ENCODE measurements at places on chromosomes 16 and 17.
A peak's percentile ranks its signal among the peaks of the same experiment; 100 is the strongest.

DNA sequence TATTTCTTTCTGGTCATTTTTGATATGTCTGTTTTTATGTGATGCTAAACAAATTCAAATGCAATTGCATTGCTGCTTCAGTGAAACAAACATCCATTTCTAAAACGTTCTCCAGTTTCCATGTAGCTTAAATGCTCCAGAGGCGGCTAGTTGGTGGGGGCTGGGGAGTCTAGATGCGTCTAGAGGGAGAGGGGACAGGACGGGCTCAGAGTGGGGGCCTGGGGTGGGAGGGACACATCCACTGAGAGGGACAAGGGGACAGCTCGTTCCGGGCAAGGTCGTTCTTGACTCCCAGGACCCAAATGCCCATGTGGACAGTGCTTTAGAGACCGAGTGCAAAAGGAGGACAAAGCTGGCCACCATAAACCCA is 102.3 kb downstream of the FOXL1 start:
- DNase-seq: no peak

GRCh38 chr16:80804526-80805383 is at the start of gene CDYL2:
TSS of gene CDYL2 (minus strand) at chr16:80804598. CDS start at chr16:80804173, 425 bp downstream.
- DNase-seq: no peak

GRCh38 chr17:37642681-37643080 is 565 bp downstream of the DDX52 start:
- DNase-seq: peak; percentile 36

GRCh38 chr16:76941113-76941512 is 249.9 kb upstream of the MON1B start:
- DNase-seq: no peak

DNA sequence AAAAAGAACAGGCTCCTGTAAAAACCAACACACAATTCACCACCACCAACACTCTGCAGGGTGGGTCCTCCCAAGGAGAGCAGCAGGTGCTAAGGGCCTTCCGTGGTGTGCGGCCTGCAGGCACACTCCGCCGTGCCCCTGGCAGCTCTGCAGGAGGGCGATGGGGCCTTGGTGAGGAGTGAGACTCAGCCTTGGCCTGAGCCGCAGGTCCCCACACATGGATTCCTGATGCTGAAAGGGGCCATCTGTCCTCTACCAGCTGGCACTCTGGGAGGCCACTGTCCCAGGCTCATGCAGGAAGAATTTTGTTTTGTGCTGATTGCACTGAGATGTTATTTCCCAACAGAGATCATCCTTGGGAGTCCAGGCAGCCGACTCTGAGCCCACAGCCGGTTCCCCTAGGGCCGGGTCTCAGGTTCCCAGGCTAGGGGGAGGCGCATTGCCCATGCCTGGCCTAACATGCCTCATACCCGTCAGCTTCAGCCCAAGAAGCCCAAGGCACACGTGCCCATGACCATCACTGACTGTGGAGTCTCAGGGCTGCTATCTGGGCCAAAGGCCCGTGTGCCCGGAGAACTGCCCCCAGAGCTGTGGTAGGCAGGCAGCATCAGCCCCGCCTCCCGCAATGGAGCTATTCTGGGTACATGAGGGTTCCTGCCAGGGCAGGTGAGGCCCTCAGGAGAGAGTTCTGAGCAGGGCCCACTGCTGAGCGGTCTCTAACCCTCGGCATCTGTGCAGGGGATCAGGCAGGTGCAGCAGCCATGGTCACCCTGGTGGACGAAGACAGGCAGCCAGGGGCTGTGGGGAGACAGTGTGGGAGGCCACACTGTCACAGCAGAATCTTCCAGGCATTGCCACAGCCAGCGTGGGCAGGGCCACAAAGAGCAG is 97.9 kb upstream of the ZNF469 start:
- DNase-seq: no peak

GRCh38 chr16:76265434-76266045 is 11.7 kb upstream of the CNTNAP4 start:
- DNase-seq: no peak

GRCh38 chr17:6475411-6475810 is 31.2 kb downstream of the PIMREG start:
- DNase-seq: no peak

- peak; percentile 28 for DNase-seq
Observed at GRCh38 chr17:42682722-42683403, 532 bp downstream of the CNTNAP1 start.

DNA sequence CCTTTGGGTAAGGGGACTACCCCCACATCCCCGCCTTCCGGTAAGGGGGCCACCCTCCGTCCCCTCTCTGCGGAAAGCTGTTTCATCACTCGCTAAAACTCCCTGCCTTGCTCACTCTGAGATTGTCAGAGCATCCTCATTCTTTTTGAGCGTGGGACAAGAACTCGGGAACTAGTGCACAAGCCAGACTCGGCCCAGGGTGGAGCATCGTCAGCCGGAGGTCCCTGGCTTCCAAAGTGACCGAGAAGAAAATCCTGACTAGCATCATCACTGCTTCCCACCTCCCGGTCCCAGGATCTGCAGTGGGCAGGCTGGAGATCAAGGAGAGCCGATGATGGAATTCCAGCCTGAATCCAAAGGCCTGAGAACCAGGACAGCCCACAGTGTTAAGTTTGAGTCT is 380.3 kb downstream of the SEC14L1 start:
- no peak for DNase-seq

GRCh38 chr16:12535535-12536411 is 267.9 kb downstream of the CPPED1 start:
- no peak for DNase-seq

GRCh38 chr17:69909389-69909788 is 165.6 kb upstream of the KCNJ16 start:
- no peak for DNase-seq

DNA sequence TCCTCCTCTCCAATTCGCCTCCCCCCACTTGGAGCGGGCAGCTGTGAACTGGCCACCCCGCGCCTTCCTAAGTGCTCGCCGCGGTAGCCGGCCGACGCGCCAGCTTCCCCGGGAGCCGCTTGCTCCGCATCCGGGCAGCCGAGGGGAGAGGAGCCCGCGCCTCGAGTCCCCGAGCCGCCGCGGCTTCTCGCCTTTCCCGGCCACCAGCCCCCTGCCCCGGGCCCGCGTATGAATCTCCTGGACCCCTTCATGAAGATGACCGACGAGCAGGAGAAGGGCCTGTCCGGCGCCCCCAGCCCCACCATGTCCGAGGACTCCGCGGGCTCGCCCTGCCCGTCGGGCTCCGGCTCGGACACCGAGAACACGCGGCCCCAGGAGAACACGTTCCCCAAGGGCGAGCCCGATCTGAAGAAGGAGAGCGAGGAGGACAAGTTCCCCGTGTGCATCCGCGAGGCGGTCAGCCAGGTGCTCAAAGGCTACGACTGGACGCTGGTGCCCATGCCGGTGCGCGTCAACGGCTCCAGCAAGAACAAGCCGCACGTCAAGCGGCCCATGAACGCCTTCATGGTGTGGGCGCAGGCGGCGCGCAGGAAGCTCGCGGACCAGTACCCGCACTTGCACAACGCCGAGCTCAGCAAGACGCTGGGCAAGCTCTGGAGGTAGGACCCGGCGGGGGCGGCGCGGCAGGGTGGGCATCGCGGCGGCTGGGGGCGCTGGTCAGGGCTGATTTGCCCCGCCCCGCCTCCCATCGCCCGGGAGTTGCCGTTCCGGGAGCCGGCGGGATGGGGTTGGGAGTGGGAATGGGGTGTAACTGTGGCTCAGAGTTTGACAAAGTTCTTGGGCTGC is 567 bp downstream of the SOX9 start:
- peak; percentile 47 for DNase-seq

DNA sequence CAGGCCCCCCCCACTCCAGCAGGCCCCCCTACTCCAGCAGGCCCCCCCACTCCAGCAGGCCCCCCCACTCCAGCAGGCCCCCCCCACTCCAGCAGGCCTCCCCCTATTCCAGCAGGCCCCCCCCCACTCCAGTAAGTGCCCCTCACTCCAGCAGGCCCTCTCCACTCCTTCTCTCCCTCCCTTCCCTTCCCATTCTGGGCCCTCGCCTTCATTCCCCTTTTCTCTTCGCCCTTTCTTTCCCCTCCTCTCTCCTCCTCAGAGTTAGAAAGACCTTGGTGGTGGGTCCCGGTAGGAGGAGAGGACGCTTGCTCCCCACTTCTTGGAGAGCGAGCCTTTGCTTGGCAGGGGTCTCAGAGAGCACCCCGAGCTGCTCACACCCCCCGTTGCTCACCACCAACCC is 177.0 kb upstream of the TNRC6C start:
- DNase-seq: no peak

DNA sequence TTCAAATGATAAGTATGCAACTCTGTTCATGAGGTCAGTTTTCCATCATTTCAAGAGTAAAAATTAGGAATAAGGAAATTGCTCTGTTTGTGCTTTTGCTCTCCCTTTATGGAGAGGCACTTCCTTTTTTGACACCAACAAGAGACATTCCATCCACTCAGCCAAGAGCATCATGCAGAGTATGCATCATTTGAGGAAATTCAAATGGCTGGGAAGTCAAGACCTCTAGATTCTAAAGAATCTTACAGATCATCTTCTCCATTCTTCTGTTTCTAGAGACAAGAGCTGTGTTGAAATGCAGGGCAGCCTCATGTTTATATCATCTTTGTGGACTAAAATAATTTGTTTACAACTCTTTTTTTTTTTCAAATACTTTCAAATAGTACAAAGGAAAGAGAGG is 669.4 kb downstream of the CDH11 start:
- DNase-seq: no peak

GRCh38 chr16:15682105-15682570 is 32.1 kb downstream of the NDE1 start:
- DNase-seq: no peak

DNA sequence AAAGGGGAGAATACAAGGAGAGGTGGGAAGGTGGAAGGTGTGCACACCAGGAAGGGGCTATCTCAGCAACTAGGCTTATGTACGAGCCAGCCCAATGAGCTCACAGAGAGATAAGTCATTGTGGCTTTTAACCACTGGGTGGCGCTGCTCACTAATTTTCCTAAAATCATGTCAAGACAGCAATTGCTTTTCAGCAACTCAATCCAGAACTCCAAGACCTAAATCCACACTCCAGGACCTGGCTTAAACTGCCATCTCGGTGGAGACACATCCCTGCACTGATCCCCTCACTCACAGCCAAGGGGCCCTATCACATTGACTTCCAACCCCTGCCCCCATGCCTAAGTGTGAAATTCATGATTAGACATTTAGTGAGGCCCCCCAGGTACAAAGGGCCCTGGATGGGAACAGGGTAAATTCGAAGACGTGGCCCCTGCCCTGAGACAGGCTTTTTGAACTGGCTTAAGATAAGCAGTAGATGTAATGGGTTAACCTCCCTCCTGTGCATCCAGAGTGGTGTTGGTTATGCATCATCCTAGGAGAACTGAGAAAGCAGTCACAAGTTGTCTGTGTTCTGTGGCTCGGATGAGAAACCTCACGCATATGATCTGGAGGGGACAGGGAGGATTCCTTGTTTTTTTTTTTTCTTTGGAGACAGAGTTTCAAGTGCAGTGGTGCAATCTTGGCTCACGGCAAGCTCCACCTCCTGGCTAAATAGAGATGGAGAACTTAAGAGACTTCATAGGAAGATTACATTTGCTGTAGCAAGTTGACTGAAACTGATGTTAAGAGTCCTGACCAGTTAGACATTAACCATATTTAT is 11.5 kb downstream of the CCL16 start:
- DNase-seq: peak; percentile 52

DNA sequence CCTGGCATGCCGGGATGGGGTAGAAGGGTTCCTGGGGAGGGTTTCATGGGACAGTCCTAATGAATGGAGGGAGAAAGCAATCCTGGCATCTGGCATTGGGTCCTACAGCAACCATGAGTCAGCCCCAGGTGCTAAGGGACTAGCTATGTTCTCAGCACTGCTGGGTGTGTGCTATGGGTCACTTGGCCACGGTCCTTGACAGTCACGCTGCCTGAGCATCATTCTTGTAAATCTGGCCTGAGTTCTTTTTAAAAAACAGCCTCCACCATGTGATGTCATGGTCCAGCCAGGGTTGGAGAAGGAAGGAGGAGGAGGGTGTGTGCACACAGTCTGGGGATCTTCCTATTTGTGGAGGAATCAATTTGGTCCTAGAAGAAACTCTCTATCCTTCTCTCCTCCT is 6.2 kb upstream of the RAMP2 start:
- DNase-seq: no peak

DNA sequence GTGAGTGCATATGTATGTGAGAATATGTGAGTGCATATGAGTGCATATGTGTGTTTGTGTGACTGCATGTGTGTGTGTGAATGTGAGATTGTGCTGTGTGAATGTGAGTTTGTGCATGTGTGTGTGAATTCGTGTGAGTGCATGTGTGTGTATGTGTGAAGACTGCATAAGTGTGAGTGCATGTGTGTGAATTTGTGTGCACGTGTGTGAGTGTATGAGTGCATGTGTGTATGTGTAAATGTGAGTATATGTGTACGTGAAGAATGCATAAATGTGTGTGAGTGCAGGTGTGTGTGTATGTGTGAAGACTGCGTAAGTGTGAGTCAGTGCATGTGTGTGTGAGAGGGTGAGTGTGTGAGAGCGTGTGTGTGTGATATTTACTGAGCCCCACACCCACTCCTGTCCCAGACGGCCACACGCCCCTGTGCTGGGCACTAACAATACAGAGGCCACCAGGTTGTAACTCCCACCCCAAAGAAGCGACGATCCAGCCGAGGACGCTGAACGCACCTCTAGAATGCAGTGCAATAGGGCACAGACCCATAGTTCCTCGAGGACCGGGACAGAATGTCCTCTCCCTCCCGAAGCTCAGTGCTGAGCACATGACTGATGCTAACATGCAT is 97.8 kb downstream of the C16orf95 start:
- no peak for DNase-seq

DNA sequence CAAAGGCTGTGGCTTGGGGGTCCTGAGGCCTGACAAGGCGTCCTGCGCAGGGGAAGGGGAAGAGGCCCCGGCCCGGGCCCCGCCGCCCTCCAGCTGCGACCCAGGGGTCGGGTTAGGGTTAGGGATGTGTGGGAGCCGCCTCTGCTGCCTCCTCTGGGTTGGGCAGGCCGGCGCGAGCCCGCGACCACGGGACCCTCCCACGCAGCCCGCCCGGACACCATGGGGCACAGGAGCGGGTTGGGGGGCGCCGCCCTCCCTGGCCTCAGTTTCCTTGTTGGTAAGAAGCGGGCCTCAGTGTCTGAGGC is 386 bp downstream of the CIAO3 start:
- no peak for DNase-seq

DNA sequence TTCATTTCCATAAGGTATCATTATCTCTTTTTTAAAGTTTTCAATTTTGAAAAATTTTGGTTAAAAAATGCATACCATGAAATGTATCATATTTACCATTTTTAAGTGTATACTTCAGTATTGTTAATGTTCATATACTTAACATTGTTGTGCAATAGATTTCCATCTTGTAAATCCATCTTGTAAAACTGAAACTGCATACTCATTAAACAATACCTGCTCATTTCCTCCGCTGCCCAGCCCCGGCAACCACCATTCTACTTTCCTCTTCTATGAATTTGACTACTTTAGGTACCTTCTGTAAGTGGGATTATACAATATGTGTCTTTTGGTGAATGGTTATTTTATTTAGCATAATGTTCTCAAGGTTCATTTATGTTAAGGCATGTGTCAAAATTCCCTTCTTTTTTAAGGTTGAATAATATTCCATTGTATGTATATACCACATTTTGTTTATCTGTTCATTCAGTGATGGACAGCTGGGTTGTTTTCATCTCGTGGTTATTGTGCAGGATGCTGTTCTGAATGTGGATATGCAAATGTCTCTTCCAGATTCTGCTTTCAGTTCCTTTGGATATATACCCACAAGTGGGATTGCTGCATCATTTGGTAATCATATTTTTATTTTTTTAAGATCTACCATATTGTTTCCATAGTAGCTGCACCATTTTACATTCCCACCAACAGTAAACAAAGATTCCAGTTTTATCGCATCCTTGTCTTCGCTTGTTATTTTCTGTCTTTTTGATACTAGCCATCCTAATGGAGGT is 6.7 kb downstream of the CCL2 start:
- no peak for DNase-seq
